ENCODE measurements at places on chromosomes 1 and 21. TPM values are rescaled to one million over a fixed set of nuclear protein-coding genes. Genes with fewer than 3 reads are reported as not detected.

DNA sequence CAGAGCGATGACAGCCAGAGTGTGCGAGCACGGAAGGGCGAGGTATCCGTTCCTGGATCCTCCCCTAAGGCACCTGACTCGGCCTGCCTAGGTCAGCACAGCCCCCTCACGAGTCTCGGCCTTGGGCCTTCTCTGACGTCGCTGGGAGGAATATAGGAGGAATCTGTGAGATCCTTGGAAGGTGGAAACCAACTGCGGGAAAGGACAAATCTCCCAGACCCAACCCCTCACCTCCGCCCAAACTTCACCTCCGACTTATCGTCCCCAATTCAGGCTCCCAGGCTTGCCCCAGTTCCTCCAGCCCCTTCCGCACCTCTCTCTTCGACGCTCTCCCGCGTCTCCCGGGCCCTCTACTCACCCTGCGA, 494 bp downstream of the APH1A start:
- no peak for DNase-seq

The IL12RB2 gene
- polyA plus RNA-seq, result 0.70 TPM

The HUNK gene
- polyA plus RNA-seq, result 19.4 TPM

DNA sequence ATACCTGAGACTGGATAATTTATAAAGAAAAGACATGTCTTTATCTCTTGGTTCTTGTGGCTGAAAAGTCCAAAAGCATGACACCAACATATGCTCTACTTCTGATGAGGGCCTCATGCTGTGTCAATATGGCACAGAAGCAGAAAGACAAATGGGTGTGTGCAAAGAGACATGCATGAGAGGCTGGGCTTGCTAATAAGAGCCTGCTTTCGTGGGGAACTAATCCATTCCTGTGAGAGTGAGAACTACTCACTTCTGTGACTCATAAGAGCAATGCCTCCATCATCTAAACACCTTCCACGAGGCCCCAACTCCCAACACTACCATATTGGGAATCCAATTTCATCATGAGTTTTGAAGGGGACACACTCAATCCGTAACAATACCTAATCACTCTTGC, 340.0 kb upstream of the DUSP10 start:
- DNase-seq, result no peak

- no peak for DNase-seq
Measured at GRCh38 chr1:199353906-199354305, 673.6 kb upstream of the NR5A2 start.

DNA sequence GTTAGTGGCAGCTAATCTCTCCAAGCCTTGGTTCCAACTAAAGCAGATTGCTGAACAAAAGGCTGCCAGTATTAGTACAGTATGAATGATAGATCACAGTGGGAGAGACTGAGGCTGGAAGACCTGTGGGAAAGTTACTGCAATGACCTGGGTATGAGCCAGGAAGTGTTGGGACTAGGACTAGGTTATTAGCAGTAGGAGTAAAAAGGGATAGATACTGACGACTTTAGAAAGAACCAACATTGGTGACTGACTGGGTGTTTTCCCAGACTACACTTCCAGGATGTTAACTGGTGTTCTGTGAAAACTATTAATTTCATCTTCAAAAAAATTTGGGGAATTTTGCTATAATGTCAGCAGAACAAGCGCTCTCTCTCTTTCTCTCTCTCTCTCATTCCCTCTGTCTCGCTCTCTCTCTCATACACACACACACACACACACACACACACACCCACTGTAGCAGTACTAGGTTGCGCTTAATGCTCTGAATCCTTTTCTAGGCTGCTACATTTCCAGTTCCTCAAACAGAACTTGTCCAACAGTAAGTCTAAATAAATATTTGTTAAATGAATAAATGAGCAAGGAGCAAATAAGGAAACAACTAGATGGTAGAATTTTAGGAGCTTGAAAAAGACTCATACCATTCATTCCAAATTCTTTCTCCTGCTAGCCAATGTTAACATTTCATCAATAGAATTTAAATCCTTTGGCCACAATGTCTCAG, 47.6 kb upstream of the RGS8 start:
- DNase-seq, result no peak

The IRF6 gene
- polyA plus RNA-seq, result 15.1 TPM

- no peak for DNase-seq
Measured at GRCh38 chr1:145908653-145909052, 1.2 kb downstream of the ITGA10 start.

The CRYZ gene
- 183 TPM for polyA plus RNA-seq

DNA sequence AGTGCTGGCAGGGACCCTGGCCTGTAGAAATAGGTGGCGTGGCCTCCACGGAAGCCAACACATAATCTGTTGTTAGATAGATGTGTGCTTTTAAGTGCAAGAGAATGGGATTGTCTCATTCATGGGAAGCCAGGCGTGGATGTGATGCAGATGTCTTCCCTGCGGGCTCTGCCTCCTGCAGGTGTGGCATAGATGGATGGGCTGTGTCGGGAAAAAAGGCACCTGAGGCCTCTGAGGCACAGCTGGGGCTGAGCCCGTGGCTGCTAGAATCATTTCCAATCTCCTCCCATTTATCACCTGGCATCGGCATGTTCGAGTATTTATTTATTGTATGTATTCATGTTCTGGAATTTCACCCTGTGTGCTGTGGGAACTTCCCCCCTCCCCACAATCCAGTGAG, 353.4 kb upstream of the AJAP1 start:
- DNase-seq, result no peak

The COL9A2 gene
- 18.5 TPM for polyA plus RNA-seq

DNA sequence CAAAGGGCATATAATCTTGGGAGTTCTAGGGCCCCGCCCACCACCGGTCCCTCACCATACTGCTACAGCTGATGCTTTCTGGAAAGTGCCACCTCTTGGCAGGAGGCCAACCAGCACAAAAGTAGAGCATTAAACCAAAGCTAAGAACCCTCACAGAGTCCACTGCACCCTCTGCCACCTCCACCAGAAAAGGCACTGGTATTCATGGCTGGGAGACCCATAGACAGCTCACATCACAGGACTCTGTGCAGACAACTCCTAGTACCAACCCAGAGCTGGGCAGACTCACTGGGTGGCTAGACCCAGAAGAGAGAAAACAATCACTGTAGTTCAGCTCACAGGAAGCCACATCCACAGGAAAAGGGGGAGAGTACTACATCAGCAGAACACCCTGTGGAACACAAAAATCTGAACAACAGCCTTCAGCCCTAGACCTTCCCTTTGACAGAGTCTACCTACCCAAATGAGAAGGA, 10.8 kb downstream of the THEM4 start:
- DNase-seq, result no peak

GRCh38 chr1:23613191-23614031, 54.1 kb upstream of the ID3 start:
- no peak for DNase-seq

The ASH1L gene
- 41.0 TPM for polyA plus RNA-seq

- no peak for DNase-seq
Measured at GRCh38 chr1:36573445-36573844, 90.7 kb upstream of the CSF3R start.

DNA sequence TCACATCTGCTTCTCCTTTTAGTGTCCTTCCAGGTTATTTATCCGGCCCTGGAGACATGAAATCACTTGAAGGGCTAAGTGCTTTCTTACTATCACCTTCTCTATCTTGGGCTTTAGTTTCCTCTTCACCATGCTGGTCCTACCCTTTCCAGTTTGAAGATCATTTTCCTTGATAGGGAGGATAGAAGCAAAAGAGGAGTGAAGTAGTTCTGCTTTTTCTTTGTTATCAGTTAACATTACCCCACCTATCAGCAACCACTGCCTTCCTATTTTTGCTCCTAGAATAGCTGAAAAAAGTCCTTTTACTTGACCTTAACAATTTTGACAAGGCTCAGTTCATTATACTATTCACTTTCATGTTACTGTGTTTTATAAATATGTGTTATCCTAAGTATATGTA, 19.4 kb downstream of the RGL1 start:
- DNase-seq, result no peak

- DNase-seq, result no peak
Measured at GRCh38 chr1:69573911-69574310, 6.2 kb downstream of the LRRC7 start.

The RGL1 gene
- polyA plus RNA-seq, result 56.2 TPM

DNA sequence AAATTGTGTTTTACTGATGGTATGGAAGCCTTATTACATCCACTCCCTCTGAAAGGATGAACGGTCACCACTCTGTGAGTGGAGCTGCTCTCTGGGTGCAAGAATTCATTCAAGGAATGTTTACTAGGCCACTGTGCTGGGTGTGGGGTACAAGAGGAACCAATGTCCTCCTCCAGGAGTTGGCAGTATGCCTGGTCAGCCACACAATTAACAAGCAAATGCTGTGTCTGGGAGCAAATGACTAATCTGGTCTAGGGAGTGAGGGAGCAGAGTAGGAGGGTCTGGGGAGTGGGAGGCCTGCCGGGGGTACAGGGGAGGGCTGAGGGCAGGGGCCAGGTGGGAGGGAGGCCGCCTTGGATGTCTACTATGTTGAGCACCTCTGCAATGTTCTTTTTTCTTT, 27.2 kb upstream of the TDRD10 start:
- no peak for DNase-seq

The TSSK3 gene
- 4.2 TPM for polyA plus RNA-seq

The KDM1A gene
- 131 TPM for polyA plus RNA-seq

GRCh38 chr1:87264976-87265375, 63.7 kb upstream of the LMO4 start:
- no peak for DNase-seq

- no peak for DNase-seq
Measured at GRCh38 chr1:67189953-67190352, 23.7 kb downstream of the IL23R start.

The AIM2 gene
- not detected for polyA plus RNA-seq

GRCh38 chr1:26792924-26793323, 5.2 kb downstream of the PIGV start:
- no peak for DNase-seq

- DNase-seq, result peak; percentile 2
Measured at GRCh38 chr1:247112479-247112781, 8.3 kb upstream of the ZNF669 start.

DNA sequence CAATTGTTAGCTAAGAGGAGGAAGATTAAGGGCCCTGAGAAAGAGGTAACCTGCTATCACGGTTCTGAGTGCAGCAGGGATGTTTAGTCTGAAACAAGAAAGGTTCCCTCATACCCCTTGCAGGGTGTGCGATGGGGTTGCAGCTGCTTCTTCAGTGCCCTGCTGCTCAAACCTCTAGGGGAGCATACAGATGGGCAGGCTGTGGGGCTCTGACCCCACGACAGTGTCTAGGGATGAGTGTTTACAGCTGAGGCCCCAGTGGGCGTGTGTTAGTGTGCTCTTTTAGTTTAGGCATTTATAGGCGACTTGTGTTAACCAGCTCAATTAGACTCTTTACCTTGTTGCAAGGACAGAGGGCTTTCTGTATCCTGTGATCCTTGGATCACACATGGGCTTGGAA, 41.3 kb upstream of the PLA2G5 start:
- DNase-seq, result no peak

DNA sequence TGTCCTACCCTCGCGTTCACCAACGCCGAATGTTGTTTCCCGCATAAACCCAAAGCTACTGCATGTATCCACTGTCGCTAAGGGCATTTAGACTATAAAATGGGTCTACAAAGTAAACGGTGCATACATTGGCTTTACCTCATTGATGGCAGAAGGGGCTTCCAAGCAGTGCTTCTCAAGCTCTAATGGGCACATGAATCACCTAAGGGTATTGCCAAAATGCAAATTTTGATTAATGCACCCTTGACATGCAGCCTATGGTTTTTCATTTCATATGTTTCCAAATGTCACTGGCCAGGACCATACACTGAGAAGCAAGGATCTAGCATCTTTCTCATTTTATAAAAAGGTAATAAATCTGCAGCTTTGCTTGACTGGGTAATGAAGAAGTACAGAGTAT, 2.7 kb downstream of the OR6F1 start:
- no peak for DNase-seq

DNA sequence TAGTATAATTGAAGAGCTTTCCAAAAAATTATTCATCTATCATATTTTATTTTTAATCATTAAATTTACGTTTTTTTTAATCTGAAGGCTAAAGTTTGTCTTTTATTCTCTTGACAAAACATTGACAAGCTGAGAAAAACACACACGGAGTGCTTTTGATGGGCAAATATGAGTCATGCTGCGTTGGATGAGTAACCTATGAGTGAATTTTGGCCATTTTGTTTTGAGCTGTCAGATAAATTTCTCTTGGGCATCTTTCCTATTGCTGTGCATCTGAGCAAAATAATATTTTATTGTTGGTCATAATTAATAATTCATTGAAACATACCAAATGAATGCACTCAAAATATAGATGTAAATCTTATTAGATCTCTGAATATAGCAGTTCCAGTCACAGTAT, 1144.1 kb upstream of the ADGRL2 start:
- DNase-seq, result no peak

DNA sequence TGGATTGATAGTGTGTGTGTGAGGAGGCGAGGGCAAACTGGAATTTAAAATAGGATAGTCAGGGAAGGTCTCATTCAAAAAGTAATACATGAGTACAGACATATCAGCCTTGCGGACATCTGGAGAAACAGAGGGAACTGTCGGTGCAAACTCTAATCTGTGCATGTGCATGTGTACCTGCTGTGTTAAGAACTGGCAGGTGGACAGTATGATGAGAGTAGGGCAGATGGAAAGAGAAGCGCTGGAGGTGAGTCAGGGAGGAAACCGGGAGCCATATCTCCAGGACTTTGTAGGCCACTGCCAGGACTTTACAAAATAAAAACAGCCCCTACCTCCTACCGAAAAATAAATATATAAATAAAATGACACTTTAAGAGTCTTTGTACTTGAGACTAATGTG, 31.3 kb upstream of the MYBPHL start:
- DNase-seq, result no peak

The TPTE gene
- polyA plus RNA-seq, result not detected

GRCh38 chr21:33783187-33783979, 132.2 kb downstream of the ATP5PO start:
- DNase-seq, result no peak

GRCh38 chr1:21264898-21265297, 25.4 kb downstream of the ECE1 start:
- no peak for DNase-seq

- peak; percentile 79 for DNase-seq
Measured at GRCh38 chr1:208159555-208160258, 84.5 kb downstream of the PLXNA2 start.

DNA sequence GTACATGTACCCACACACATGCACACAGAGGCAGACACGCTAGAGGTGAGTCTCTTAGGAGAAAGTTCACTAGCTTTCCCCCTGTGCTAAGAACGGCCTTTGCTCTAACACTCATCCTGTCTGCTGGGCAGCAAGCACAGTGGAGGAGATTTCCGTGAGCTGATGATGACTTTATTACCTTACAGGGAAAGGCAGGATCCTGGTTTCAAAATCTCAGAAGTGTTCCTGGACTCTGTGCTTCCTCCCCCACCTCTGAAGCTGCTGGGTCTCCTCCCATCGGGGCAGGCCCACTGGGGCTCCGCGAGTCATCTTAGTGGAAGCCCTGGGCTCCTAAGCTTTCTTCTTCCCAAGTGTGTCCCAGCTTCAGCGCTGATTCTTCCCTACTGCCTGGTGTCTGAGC, 2.7 kb downstream of the FAM3B start:
- no peak for DNase-seq

DNA sequence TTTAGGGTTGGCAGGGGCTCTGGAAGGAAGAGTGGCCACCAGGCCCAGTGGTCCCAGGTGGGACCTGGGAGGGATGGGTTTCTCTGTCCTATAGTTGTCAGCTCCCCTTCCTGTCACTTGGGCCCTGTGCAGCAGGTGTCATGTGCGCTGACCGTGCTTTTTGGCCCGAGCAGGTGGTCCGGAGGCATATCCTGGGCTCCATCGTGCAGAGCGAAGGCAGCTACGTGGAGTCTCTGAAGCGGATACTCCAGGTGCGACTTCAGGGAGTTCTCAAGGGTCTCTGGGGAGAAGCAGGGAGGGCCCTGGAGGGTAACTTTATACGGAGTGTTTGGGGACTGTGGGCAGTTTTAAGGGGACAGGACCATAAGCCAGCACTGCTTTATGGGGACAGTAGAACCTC, 82.2 kb downstream of the ARHGEF10L start:
- DNase-seq, result no peak

Data from renal cortex interstitium (tissue), 15 donors.